ENCODE measurements at places on chromosomes 5 and 9. TPM values are rescaled to one million over a fixed set of nuclear protein-coding genes. Genes with fewer than 3 reads are reported as not detected.

Gene ADGRV1
- total RNA-seq, result 0.47 TPM

Gene CHSY3
- 0.02 TPM for total RNA-seq

Gene NKD2
- total RNA-seq, result 0.17 TPM

Gene ARL14EPL
- total RNA-seq, result 0.37 TPM

Gene IFNB1
- total RNA-seq, result 0.52 TPM

Gene SKIC3
- total RNA-seq, result 36.8 TPM

Gene SLC25A2
- total RNA-seq, result 0.05 TPM

Gene CDO1
- 0.05 TPM for total RNA-seq

Gene CTNND2
- 0.17 TPM for total RNA-seq

Gene LRRC70
- total RNA-seq, result not detected

Gene AK8
- total RNA-seq, result not detected

Gene NTNG2
- 0.49 TPM for total RNA-seq

Gene C9orf78
- total RNA-seq, result 51.4 TPM

Gene PCDHB7
- 2.1 TPM for total RNA-seq

Gene KCTD16
- not detected for total RNA-seq

Gene CAVIN4
- 0.37 TPM for total RNA-seq

Gene QRFP
- total RNA-seq, result not detected
